Activated CD4-positive, alpha-beta T cell treated with anti-CD3 and anti-CD28 coated beads, Interleukin-10, Interleukin-2, amounts not matched to agents 100 ng/mL and 50 ng/mL, durations not matched to agents 16 hours and 8 hours (primary cell): ENCODE measurements at places on chromosomes 1 and 21.

DNA sequence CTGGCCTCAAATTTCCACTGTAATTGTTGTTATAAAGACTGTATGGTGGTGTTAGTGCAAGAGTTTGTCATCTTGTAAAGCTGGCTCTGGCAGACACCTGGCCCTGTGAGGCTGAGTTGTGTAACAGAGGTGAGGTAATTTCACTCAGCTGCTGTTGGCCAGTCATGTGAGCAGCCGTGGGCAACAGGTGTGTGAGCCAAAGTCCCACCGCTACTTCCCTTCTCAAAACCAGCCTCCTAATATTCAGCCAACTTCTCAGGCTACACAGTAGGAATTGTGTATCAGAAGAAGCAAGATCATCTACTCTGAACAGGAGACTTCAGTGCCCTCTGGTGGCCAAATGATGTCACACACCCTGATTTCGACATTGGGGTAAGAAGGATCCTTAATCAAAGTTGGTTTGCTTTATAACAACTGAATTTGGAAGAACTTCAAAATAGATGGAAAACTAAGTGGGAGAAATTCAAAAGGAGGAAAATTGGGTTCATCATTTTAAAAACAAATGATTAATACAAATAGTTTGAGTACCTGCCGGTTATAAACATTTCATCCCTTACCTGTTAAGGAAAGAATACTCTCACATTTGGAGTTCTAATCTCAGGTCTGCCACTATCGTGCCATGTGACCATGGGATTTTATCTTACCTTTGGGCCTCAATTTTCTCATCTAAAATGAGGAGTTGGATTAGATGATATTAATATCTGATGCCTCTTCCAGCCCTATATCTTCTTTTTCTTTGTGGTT is 2.6 kb upstream of the CREG1 start:
- DNase-seq: peak; percentile 79

DNA sequence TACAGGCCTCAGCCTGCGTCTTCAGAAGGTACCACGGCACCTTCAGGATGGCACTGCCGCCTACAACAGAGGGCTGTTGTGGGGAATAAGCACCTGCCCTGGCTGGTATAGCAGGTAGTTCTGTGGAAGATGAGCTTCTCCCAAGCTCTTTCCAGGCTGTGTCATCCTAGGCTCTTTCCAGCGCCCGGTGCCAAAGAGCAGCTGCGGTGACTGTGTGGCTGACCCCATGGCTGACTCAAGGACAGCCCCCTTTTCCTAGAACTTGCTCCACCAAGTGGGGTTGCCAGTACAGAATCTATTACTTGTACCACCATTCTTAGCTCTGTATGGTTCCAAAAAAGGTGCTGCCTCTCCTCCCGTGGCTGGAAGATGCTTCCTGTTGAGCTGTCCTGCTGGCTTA is 21.9 kb upstream of the EVA1B start:
- no peak for DNase-seq

DNA sequence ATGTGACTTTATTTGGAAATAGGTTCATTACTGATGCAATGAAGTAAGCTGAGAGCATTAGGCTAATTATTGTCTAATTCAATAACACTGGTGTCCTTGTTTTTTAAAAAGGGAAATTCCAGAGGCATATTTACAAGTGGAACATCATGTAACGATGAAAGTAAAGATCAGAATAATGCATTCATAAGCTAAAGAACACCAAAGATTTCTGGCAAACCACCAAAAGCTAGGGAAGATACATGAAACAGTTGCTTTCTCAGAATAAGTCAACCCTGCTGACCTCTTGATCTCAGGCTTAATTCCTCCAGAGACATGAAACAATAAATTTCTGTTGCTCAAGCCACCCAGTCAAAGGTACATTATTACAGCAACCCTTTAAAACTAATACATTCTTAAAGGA is 20.3 kb upstream of the IFI16 start:
- no peak for DNase-seq

GRCh38 chr1:194705123-194705854 is 1518.9 kb upstream of the B3GALT2 start:
- DNase-seq: no peak

DNA sequence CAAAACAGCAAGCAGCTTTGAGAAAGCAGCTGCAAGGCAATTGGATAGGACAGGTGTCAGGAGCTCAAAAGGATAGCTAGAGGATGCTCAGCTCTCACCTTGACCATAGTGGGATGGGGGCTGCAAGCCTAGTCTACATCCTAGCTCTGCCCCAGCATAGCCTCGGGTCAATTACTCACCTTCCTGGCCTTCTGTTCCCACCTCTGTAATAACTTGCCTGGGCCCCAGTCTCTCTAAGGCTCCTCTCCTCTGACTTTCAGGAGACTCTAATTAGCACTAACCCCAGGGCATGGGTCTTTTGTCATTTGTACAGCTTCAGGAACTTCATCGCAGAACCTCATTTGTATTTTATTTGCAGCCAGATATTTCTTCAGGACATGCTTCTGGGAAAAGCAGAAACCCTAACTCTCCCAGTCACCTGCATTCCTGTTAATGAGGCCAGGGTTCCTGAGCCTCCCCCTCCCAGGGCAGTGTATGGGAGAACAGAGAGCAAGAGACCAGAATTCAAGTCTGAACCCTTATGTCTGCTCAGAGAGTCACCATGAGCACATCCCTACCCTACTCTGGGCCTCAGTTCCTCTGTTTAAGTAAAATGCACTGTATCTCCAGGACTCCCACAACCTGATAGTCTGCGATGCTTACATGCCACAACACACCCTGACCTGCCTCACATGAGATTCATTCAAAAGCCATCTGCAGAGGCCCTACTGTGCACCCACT is 108.1 kb downstream of the MATN1 start:
- DNase-seq: no peak

- no peak for DNase-seq
Measured at GRCh38 chr1:183024317-183025009, 1.2 kb downstream of the LAMC1 start.

- no peak for DNase-seq
Measured at GRCh38 chr21:45067462-45068285, 6.7 kb upstream of the ADARB1 start.

DNA sequence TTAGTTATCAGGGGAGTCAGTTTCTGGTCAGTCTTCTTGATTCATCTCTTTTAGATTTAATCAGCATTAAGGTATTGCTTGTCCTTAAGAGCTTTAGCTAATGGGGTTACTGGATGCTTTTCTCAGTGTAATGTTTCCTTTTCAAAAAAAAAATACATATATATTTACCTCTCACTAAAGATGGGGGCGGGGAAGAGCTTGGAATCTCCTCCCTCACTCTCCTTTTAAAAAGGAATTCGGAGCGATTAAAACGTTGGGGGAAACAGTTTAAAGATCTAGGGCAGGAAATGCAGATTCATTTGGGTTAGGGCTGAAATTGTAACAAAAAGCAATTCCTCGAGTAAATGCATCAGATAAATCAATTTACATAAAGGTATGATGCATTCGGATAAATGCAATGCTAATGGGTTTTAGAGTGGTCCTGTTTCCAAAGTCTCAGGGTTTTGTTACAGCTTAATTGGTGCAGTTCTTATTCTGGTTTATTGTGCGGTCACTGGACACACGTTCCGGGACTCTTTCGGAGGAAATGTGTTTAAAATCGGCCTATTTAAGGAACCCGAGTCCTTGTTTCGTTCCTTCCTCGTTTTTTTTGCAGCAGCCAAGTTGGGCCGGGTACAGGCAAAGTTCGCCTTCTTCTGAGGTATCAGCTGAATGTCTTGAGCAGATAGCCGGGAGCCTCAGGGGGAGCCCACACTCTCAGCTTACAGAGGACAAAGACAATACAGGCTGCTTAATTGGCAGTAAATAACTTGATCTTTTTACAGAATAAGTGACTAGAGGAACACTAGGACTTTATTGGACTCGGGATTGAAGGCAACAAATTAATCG is 1.6 kb downstream of the LMO4 start:
- DNase-seq: peak; percentile 23

GRCh38 chr1:940107-941014 is 16.6 kb downstream of the SAMD11 start:
- DNase-seq: no peak
